ENCODE measurements at places on chromosomes 16 and 17. TPM values are rescaled to one million over a fixed set of nuclear protein-coding genes. Genes with fewer than 3 reads are reported as not detected.

DNA sequence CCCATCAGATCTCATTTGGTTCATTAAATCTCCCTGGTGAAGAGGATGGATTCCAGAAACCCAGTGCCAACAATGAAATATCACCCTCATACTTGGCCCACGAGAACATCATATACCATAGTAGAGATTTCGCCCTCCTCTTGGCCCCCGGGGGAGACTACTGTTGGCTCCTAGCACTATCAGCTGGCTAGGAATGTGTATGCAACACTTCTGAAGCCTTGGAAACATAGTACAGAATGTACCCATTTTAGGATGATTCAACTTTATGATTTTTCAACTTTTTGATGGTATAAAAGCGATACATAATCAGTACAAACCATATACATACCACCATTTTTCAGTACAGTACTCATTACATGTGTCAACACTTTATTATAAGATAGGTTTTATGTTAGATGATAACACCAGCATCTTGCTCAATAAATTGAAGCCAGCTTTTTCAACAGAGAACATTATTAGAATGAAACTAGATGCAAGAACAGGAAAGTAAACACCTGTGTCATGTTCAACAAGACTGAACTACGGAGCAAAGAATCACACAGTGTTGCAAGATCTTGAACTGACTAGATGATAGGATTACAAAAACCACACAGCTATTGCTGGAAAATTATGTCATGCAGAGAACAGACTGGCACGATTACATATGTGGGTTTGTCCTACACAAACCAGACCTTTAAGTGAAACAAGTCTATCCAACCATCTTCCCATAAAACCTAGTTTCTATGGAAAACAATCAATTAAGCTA is 17.2 kb downstream of the RSL1D1 start:
- DNase-seq = no peak

DNA sequence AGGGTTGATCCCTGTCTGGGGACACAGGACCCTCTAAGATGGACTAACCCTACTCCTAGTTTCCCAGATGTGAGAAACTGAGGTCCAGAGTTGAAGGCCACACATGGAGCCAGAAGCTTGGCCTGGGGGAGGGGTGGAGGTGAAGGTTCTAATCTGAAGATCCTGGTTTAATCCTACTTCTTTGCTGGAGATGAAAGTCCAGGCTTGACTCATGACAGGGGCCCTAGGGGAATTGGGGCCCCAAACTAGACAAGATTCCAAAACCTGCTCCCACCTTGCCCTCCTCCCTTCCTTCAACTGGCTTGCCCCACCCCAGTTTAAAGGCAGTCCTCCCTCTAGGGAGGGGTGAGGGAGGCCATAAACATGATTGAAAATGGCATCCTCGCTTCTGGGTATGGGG is 21.6 kb downstream of the IGF2BP1 start:
- DNase-seq = no peak

DNA sequence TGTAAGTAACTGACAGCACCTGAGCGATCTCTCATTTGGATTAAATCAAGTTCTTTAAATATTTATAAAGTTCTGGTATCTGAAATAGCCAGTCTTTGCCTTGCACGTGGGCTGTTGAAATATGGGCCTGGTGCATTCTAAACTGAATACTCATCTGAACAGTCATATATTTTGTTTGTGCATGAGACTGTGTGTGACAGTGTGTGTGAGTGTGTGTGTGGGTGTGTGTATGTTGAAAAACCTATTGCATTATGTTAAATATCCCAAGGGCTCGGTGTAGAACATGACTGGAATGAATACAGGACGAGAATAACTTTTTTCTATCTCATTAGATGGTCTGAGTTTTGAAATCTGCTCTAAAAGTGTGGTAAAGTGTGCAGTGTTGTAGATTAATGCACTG is 82.4 kb upstream of the TOX3 start:
- DNase-seq = no peak

- DNase-seq = no peak
Measured at GRCh38 chr16:4246777-4247459, 5.0 kb upstream of the SRL start.

- no peak for DNase-seq
Measured at GRCh38 chr17:79126139-79126538, 51.5 kb downstream of the ENGASE start.

The OR3A2 gene
- not detected for total RNA-seq
